ENCODE measurements at places on chromosomes 6 and 20. TPM values are rescaled to one million over a fixed set of nuclear protein-coding genes. Genes with fewer than 3 reads are reported as not detected.

The RAET1G gene
- not detected for total RNA-seq

- H3K4me3 ChIP-seq: no peak overlapping the region
- peaks cover 8% of the 10 kb centered on the region for H3K4me1 ChIP-seq
- no peak overlapping the region for H3K27ac ChIP-seq
- H3K36me3 ChIP-seq: peaks cover 24% of the 10 kb centered on the region
Observed at GRCh38 chr20:45427236-45428149, 11.6 kb downstream of the PIGT start.

DNA sequence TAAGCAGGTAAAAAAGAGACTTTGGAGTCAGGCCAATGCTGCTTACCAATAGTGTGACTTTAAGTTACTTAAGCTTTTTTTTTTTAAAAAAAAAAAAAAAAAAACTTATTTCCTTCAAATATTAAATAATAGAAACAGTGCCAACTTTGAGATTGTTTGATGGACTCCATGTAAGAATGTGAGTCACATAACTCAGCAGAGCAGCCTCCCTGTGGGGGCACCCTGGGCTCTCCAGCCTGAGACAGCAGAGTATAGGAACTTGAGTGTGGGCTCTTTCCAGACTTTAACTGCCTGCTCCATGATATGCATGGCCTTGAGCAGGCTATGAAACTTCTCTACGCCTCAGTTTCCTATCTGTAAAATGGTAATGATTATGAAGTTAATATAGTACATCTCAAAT lies 113.3 kb upstream of the SAMD5 start:
- H3K27ac ChIP-seq: no peak overlapping the region
- DNase-seq: no peak
- H3K36me3 ChIP-seq: peaks cover 2% of the 10 kb centered on the region
- H3K27me3 ChIP-seq: no peaks in the 10 kb centered on the region
- no peak overlapping the region for H3K4me3 ChIP-seq

The HSPA1L gene
- 2.0 TPM for total RNA-seq

DNA sequence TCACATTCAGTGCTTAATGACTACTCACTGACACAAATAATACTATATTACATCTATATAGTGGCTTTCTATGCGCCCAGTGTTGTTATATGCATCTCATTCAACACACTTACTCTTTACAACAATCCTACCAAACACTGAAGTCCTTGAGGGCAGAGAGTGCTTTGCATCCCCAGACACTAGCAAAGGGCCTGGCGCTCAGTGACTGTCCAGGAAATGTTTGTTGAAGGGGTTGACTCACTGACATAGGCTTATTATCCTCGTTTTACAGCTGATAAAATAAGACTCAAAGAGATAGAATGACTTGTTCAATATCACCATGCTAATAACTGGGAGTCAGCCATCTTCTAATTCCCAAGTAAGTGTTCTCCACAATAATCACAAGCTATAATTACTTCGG lies 163.3 kb downstream of the ARHGAP18 start:
- no peak for DNase-seq
- H3K4me1 ChIP-seq: peaks cover 3% of the 10 kb centered on the region
- H3K27ac ChIP-seq: no peak overlapping the region

GRCh38 chr6:133436652-133437051 lies 195.5 kb downstream of the EYA4 start:
- no peak overlapping the region for H3K4me3 ChIP-seq
- H3K27ac ChIP-seq: no peak overlapping the region
- DNase-seq: no peak
- no peaks in the 10 kb centered on the region for H3K36me3 ChIP-seq
- H3K4me1 ChIP-seq: no peaks in the 10 kb centered on the region

GRCh38 chr20:53126185-53126584 lies 154.0 kb downstream of the TSHZ2 start:
- H3K36me3 ChIP-seq: no peaks in the 10 kb centered on the region
- no peak for DNase-seq
- peaks cover 10% of the 10 kb centered on the region for H3K27me3 ChIP-seq
- no peaks in the 10 kb centered on the region for H3K4me1 ChIP-seq
- H3K4me3 ChIP-seq: no peak overlapping the region

The ATG5 gene
- 32.4 TPM for total RNA-seq

DNA sequence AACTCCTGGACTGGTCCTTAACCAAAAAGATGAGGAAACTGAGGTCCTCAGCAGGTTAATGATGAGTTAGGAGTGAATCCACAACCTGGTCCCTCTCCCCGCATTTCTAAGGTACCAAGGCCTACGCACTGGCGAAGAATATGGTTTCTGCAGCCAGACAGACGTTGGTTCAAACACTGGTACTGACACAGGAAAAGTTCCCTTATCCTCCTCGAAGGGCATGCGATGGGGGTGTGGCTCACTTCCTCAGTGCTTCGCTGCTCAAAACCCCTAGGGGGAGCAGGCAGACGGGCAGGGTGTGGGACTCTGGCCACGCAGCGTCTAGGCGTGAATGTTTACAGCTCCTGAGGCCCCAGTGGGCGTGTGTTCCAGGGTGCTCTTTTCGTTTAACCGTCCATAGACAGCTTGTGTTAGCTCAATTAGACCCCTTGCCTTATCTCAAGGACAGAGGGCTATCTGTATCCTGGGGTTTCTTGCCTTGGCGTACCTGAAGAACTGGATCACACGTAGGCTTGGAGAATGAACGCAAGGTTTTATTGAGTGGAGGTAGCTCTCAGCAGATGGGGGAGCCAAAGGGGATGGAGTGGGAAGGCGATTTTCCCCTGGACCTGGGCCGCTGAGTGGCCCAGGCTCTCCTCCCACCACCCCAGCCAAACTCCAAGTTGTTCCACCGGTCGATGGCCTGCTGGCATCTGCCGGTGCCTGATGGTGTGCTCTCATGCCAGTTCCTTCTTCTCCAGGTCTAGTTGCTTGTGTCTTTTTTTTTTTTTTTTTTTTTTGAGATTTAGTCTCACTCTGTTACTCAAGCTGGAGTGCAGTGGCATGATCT lies 31.8 kb upstream of the PTPN1 start:
- H3K27ac ChIP-seq: no peak overlapping the region
- peak; percentile 85 for DNase-seq
- no peaks in the 10 kb centered on the region for H3K36me3 ChIP-seq

DNA sequence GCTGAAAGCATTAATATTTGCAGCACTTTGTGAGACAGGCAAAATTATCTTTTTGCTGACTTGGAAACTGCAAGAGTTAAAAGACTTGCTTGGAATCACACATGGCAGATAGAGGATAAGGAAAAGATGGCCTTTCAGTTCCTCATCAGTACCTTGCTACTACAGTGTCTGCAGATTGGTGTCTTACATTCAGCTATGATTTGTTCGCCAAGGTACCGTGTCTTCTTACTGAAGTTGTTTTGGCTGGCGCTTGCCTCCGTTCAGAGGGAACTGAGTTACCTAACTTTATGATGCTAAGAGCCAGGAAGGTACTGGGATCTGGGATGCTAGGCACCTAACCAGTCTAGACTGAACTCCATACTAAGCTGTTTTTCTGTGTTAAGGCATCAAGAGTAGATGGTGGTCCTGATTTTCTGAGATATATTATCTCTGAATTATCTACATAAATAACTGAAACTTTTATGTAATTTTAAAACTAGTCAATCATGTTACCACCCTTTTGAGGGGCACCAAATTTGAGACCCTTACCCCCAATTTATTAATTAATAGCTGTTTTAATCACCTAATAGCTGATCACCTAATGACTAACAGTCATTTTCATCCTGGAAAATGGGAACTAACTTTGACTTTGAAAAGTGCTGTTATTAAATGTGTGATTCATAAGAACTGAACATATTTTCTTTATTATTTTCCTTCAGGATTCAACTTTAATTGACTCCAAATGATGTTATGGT lies 2.5 kb downstream of the WTAP start:
- H3K27ac ChIP-seq: peak overlapping the region; percentile 89
- H3K36me3 ChIP-seq: peaks cover 40% of the 10 kb centered on the region
- no peaks in the 10 kb centered on the region for H3K27me3 ChIP-seq
- H3K4me3 ChIP-seq: peak overlapping the region; percentile 85
- H3K4me1 ChIP-seq: peaks cover 49% of the 10 kb centered on the region

The ACTL10 gene
- 2.4 TPM for total RNA-seq

DNA sequence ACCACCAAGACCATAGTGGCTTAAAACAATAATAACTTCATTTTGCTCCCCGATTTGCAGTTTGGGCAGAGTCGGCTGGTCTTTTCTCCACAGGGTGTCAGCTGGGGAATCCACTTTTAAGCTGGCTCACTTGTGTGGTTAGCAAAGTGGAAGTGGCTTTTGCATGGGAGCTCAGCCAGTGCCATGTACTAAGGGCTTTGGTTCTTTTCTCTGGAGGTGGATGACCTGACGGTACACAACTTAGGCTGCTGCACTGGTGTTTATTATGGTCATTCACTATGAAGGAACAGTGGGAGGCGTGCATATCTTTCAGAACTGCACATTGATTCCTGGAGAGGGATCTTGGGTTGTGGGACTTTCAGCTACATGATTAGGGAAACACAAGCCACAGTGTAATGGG lies 141.0 kb downstream of the OR2B2 start:
- no peak overlapping the region for H3K27ac ChIP-seq
- DNase-seq: no peak
- peaks cover 13% of the 10 kb centered on the region for H3K4me1 ChIP-seq
- H3K4me3 ChIP-seq: no peak overlapping the region
- H3K36me3 ChIP-seq: no peaks in the 10 kb centered on the region

DNA sequence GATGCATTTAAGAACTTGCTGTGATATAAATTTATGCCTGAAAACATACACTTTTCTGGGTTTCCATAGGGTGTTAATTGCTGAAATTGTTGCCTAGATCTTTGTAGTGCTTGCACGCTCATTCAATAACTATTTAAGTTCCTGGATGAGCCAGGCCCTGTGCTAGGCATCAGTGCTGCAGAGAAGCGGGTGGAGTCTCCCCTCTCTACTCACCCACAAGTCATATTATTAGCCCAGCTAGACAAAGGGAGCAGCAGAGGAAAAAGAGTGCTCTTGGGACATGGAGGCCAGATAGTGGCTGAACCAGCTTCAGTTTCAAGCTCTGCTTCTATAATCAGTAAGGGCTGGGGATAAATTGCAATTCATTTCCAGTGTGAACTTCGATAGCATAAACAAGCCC lies 329.1 kb downstream of the TFAP2B start:
- H3K27me3 ChIP-seq: no peaks in the 10 kb centered on the region
- no peaks in the 10 kb centered on the region for H3K36me3 ChIP-seq
- no peaks in the 10 kb centered on the region for H3K4me1 ChIP-seq
- no peak overlapping the region for H3K4me3 ChIP-seq
- H3K27ac ChIP-seq: no peak overlapping the region
- no peak for DNase-seq

DNA sequence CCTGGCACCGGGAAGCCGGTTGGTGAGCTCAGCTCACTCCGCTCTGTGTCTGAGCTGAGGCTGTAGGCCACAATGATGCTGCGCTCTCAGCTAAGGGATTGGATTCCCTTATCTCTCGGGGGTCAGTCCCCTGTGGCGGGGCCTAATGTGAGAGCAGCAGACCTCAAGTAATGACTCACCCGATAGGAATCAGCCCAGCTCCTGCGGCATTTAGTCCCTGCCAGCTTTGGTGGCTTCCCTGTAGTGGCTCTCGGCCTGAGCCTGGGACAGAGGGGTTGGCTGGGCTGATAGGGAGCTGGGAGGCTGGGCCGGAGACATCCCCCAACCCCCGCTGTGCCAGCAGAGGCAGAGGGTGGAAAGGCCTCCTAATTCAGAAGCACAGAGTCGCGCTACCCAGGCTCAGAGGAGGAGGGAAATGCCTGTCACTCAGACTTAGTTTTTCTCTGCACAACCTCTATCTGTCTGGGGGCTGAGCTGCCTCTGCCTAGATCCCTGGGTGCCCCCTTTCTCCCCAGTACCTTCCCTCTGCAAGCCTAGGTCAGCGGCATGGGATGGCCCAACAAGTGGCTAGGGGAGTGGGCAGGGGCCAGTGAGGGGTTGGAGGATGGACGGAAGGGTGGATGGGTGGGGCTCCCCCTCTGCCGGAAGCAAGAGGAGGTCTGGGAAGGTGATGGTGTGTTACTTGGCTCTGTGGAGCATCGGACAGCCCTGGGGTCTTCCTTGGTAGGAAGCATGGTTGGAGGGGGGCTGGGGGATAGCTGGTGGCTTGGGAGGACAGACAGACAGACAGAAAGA lies 92.2 kb downstream of the CDH22 start:
- H3K4me3 ChIP-seq: no peak overlapping the region
- peaks cover 8% of the 10 kb centered on the region for H3K27me3 ChIP-seq
- no peak for DNase-seq
- H3K4me1 ChIP-seq: no peaks in the 10 kb centered on the region
- H3K36me3 ChIP-seq: no peaks in the 10 kb centered on the region
- no peak overlapping the region for H3K27ac ChIP-seq

DNA sequence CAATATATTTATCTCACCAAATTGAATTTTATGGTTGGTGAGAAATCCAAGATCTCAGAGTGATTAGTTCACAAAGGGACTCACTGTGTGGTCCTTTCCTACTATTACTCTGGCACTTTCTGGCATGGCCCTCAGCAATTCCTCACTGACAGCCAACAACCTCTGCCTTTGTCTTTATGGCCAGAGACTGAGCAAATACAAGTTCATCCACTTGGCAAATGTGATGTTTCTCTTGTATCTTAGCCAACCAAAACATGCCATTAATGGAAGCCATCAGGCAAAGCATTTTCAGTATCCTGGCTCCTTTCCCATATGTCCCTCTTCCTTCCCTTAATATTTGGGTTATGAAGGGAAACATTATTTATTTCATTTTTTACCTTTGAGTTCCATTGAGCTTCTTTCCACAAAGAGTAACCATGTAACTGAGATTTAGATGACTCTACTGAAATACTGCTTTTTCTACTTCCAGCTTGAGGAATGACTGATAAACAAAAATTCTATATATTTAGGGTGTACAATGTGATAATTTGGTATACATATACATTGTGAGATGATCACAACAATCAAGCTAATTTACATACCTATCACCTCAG lies 30.8 kb upstream of the SMLR1 start:
- DNase-seq: no peak
- no peak overlapping the region for H3K4me3 ChIP-seq
- no peak overlapping the region for H3K27ac ChIP-seq
- H3K27me3 ChIP-seq: no peaks in the 10 kb centered on the region
- peaks cover 4% of the 10 kb centered on the region for H3K4me1 ChIP-seq

DNA sequence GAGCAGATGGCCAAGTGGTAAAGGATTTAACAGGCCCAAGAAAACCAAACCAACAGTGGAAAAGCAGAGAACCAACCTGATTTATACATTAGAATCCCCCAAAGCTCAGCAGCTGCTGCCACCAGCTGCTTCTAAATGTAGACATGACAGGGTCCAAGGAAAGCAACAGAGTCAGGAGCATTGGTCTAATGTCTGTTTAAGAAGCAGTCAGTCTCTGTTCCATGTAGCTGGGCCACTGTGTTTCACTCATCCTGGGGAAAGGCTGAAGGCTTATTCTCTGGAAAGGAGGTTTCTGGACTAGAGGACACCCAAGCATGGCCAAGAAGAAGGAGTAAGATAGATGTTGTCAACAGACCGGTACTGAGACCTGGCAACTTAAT lies 75.4 kb downstream of the TMEM244 start:
- no peak for DNase-seq
- H3K27me3 ChIP-seq: peaks cover 5% of the 10 kb centered on the region
- no peak overlapping the region for H3K27ac ChIP-seq
- H3K4me3 ChIP-seq: no peak overlapping the region

The SMIM8 gene
- total RNA-seq: 10.7 TPM
